ENCODE measurements at places on chromosomes 1 and 21. TPM values are rescaled to one million over a fixed set of nuclear protein-coding genes. Genes with fewer than 3 reads are reported as not detected.
A peak's percentile ranks its signal among the peaks of the same experiment; 100 is the strongest.

DNA sequence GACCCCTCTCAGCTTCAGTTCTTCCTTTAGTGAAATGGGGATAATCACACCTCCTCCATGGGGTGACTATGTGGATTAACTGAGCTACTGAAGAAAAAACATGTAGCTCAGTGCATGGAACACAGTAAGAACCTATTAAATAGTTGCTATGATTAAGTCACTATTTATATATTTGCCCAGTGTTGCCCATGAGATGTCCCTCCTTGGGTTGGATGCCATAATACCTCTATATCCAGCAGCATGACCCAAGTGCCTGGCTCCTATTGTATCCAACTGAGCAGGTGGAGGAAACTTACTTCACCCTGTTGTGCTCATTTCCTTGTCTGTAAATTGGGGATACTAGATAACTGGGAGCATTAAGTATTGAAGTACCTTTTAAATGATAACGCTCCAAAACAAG lies 47.1 kb upstream of the CYP2J2 start:
- no peak for ATAC-seq

- ATAC-seq, result peak; percentile 74
Measured at GRCh38 chr1:77438236-77438913, 156.6 kb downstream of the AK5 start.

GRCh38 chr1:115073298-115074087 lies 15.8 kb downstream of the TSPAN2 start:
- no peak for ATAC-seq

DNA sequence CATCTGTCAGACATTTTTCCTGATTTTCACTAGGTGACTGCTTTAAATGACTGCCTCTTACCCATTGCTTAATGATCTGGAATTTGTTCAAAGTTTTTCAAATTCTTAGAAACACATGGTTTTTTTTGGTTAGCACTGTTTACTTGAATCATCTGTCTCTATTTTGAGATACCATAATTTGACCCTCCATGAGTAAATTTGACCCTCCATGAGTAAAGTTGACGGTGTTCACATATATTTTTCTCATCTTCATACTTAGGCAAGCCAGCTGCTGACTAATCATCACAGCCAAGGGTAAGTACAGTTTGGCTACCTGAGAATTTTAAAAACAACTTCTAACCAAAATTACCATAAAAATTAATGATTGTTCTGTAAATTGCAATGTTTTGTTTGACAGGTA lies 586.5 kb downstream of the PTBP2 start:
- no peak for ATAC-seq

RGS1 gene
- not detected for total RNA-seq

DNA sequence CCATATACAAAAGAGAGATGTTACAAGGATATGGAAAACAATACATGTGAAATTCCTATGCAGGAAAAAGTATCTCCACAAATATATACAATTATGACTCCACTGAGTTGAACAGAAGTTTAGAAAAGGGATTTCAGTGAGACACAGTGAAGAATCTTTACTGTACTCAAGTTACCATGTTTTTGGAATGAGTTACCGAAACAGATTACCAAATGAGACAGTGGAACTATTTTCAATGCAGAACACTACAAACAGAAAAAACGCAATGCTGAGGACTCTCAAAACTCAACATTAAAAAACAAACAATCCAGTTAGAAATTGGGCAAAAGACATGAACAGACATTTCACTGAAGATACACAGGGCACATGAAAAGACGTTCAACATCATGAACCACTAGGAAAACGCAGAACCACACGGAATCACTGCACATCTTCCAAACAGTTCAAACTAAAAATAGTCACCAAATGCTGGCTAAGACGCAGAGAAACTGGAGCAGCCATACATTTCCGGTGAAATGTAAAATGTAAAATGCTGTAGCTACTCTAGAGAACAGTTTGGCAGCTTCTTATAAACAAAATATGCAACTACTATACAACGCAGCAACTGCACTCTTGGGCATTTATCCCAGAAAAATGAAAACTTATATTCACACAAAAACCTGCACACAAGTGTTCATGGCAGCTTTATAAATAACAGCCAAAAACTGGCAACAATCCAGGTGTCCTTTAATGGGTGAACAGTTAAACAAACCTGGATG lies 118.7 kb downstream of the UBR4 start:
- ATAC-seq, result no peak

GRCh38 chr1:179089827-179090482 lies 8.1 kb downstream of the TOR3A start:
- ATAC-seq, result no peak

HAO2 gene
- 1.0 TPM for total RNA-seq

SELP gene
- not detected for total RNA-seq

DNA sequence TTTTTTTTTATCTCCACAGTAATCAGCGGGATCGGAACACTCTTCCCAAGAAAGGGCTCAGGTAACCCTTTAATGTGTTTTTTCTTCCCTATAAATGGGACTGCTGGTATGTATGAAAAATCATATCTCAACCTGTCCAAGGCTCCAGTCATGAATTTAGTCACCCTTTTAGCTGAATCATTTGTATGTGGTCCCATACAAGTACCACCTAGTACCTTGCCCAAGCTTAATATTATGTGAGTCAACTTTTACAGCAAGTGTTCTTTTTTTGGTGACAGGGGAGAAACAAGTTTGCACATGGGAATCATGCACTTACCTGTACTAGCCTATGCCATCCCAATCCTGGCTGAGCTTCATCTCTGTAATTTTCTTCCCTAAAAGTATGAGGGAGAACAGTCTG lies 43.7 kb upstream of the IPO9 start:
- no peak for ATAC-seq

DNA sequence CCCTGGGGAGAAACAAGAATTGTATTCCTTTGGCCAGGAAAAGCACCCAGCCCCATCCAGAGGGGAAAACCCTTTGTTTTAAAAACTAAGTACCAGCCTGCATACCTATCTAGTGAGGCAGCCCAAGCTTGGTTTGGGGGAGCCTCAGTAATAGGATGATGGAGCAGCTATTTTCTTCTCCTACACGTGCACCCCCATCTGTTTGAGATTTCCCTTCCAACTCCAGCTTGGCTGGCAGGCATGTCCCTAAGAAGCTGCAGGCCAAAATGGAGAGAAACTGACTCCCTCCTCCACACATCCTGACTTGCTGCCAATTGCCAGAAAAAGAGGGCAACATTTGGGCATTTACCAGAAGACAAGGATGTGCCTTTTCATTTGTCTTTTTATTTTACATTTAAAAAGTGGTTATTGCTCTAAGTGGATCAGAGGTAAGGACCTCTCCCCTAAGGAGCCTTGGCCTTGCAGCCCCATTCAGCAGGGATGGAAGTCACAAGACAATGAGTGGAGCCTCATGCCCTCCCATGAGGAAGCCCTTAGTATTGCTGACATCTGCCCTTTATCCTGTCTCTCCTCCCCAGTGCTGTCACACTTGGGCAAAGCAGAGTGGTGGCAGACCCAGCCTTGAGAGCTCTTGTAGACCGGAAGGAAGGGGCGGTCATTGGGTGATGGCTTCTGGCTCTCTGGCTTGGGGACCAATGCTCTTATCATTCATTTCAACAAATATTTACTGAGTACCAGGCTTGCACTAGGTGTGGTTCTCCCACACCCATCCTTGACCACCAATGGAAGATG lies 8.6 kb downstream of the FNDC5 start:
- no peak for ATAC-seq

DNA sequence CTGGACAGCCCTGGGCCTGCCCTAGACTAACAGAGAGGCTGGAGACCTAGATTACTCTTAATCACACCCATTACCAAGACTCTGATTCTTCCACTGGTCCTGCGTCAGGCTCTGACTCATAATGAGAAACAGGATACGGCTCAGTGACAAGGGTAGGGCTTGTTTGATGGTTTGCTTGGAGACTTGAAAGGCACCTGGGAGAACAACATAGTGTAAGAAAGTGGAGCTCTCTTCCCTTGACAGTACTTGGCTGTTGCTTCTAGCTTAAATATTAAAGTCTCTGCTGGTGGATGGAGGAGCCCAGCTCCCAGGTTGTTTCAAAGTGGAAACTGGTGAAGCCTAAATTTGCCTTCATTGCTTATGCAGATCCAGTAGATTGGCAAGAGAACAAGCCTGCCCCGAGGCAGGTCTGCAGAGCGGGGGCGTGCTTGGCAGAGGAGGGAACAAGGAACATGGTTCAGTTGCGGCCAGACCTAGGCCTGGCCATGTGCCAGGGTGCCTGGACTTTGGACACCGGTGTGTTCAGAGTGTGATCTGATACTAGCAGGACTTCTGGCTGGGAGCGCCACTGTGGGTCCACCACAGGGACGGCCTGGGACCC lies 480.6 kb downstream of the CAMTA1 start:
- no peak for ATAC-seq

DNA sequence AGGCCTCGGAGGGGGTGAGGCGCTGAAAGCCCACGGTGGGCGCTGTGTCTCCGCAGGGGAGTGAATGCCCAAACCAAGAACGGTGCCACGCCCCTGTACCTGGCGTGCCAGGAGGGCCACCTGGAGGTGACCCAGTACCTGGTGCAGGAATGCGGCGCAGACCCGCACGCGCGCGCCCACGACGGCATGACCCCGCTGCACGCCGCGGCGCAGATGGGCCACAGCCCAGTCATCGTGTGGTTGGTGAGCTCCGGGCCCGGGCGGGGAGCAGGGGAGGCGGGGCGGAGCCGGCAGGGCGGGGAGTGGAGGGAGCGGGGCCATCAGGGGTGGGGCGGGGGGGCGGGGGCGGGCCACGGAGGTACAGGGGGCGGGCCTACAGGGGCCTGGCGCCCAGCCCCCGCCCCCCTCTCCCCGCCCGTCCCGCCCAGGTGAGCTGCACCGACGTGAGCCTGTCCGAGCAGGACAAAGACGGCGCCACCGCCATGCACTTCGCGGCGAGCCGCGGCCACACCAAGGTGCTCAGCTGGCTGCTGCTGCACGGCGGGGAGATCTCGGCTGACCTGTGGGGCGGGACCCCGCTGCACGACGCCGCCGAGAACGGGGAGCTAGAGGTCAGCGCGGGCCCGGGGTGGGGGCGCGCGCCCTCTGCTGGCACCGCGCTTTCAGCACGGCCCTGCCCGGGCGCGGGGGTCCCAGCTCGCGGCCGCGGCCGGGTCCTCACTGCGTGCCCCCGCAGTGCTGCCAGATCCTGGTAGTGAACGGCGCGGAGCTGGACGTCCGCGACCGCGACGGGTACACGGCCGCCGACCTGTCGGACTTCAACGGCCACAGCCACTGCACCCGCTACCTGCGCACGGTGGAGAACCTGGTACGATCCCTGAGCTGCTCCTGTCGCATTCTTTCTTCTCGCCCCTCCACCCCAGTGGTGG lies 15.9 kb downstream of the ESPN start:
- ATAC-seq, result peak; percentile 59

TRIM45 gene
- total RNA-seq, result 6.7 TPM

VTCN1 gene
- total RNA-seq, result 0.54 TPM
